IMR-90 (cell line): ENCODE measurements at places on chromosomes 6 and 20. TPM values are rescaled to one million over a fixed set of nuclear protein-coding genes. Genes with fewer than 3 reads are reported as not detected.
A peak's percentile ranks its signal among the peaks of the same experiment; 100 is the strongest.

DNA sequence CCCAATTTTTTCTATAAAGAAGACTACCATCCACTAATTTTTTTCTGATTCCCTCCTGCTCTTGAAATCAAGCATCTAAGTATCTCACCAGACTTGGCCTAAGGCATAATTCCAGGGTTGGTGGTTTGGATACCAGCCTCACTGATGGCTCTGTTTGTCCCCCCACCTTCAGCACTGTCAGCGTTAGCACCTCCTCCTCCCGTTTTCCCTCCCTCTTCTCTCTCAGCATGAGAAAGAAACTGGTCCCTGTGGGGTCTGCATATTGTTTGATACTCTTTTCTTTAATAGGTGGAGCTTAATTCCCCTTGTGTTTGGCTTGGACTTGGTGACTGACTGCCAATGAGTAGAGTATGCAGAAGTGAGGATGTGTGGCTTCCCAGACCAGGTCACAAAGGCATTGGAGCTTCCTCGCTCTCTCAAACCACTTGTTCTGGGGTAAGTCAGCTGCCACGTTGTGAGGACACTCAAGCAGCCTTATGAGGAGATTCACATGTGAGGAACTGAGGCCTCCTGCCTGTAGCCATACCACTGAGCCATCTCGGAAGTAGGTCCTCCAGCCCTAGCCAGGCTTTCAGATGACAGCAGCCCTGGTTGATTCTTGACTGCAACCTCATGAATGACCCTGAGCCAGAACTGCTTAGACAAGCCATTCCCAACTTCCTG is 65.2 kb downstream of the RIOK1 start:
- H3K27ac ChIP-seq, result no peak overlapping the region
- DNase-seq, result no peak
- H3K27me3 ChIP-seq, result no peaks in the 10 kb centered on the region
- no peaks in the 10 kb centered on the region for H3K4me1 ChIP-seq

The ZBTB12 gene
- 2.0 and 2.5 TPM in 2 replicates for total RNA-seq

The NAA20 gene
- total RNA-seq, result 35.7 and 59.7 TPM in 2 replicates

The KHDC1L gene
- 0.18 TPM in 1 of 2 replicates, not detected in the other for total RNA-seq

DNA sequence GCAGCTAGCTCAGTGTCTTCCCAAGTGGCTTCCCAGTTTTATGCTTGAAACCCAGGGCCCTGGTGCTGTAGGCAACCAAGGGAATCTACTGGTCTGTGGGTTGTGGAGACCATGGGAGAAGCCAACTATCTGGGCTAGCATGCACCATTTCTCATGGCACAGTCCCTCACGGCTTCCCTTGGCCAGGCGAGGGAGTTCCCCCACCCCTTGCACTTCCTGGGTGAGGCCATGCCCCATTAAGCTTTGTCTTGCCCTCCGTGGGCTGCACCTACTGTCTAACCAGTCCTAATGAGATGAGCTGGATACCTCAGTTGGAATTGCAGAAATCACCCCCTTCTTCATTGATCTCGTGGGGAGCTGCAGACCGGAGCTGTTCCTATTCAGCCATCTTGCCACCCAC is 1152.0 kb downstream of the KHDRBS2 start:
- no peak overlapping the region for H3K27ac ChIP-seq
- no peak for DNase-seq
- H3K36me3 ChIP-seq, result no peaks in the 10 kb centered on the region
- no peaks in the 10 kb centered on the region for H3K27me3 ChIP-seq
- H3K4me3 ChIP-seq, result no peak overlapping the region

- no peak overlapping the region for H3K27ac ChIP-seq
- H3K27me3 ChIP-seq, result no peaks in the 10 kb centered on the region
- H3K4me1 ChIP-seq, result peaks cover 1% of the 10 kb centered on the region; the same call in 1 of the 2 replicates
- no peaks in the 10 kb centered on the region for H3K36me3 ChIP-seq
- no peak for DNase-seq
- H3K4me3 ChIP-seq, result no peak overlapping the region
Measured at GRCh38 chr6:158388727-158389126, 76.5 kb downstream of the TULP4 start.

The FAM83B gene
- total RNA-seq, result under 0.01 and 0.18 TPM in 2 replicates

- peak overlapping the region; percentile 91 for H3K27ac ChIP-seq
- H3K4me1 ChIP-seq, result peaks cover 8% of the 10 kb centered on the region
- no peaks in the 10 kb centered on the region for H3K27me3 ChIP-seq
- peak overlapping the region; percentile 92 for H3K4me3 ChIP-seq
- H3K36me3 ChIP-seq, result peaks cover 20% of the 10 kb centered on the region
- peak; percentile 72 for DNase-seq
Measured at GRCh38 chr20:2840967-2841531, 504 bp downstream of the VPS16 start.

The PRL gene
- total RNA-seq, result not detected in 2 replicates

The CTCFL gene
- not detected in 2 replicates for total RNA-seq

DNA sequence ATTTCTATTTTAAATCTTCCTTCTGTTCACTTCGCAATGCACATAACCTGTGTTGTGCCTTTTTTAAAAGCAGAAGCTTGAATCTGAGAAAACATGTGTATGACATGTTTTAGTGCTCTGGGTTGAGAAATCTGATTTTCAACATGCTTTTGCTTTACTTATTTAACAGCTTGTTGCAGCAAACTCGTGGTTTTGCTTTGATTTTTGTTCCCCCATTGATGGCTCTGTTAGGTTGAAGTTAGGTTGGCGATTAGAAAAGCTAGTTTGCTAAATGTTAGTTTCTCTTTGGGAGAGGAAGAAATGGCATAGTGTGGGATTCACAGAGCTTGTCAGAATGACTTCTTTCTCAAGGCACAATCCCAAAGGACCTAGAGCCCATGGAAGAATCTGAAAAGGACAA is 170.8 kb downstream of the TMEM242 start:
- no peak overlapping the region for H3K4me3 ChIP-seq
- H3K4me1 ChIP-seq, result peaks cover 23% of the 10 kb centered on the region
- H3K27ac ChIP-seq, result no peak overlapping the region
- peaks cover 19% of the 10 kb centered on the region for H3K36me3 ChIP-seq
- no peaks in the 10 kb centered on the region for H3K27me3 ChIP-seq

DNA sequence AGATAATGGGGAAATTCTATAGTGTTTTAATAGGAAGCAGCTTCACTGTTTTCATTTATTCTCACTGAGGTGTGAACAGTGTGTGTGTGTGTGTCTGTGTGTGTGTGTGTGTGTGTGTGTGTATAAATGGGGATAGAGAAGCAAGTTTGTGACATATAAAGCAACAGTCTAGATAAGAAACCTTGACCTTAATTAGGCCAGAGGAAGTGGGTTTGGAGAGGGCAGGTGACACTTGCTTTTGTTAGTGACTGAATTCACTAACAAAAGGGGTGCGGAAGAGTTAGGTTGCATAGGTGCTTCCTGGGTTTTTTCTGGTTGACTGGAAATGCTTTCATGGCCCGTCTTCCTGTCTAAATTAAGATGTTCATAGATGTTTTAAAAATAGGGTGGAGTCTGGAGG is 515.7 kb upstream of the FLRT3 start:
- DNase-seq, result no peak
- H3K27me3 ChIP-seq, result no peaks in the 10 kb centered on the region
- no peaks in the 10 kb centered on the region for H3K36me3 ChIP-seq
- no peak overlapping the region for H3K27ac ChIP-seq

GRCh38 chr6:124356811-124357210 is 553.1 kb downstream of the NKAIN2 start:
- H3K27me3 ChIP-seq, result no peaks in the 10 kb centered on the region
- H3K27ac ChIP-seq, result no peak overlapping the region
- DNase-seq, result no peak
- no peak overlapping the region for H3K4me3 ChIP-seq
- H3K4me1 ChIP-seq, result no peaks in the 10 kb centered on the region

The KIAA0408 gene
- total RNA-seq, result 0.83 and 0.90 TPM in 2 replicates

DNA sequence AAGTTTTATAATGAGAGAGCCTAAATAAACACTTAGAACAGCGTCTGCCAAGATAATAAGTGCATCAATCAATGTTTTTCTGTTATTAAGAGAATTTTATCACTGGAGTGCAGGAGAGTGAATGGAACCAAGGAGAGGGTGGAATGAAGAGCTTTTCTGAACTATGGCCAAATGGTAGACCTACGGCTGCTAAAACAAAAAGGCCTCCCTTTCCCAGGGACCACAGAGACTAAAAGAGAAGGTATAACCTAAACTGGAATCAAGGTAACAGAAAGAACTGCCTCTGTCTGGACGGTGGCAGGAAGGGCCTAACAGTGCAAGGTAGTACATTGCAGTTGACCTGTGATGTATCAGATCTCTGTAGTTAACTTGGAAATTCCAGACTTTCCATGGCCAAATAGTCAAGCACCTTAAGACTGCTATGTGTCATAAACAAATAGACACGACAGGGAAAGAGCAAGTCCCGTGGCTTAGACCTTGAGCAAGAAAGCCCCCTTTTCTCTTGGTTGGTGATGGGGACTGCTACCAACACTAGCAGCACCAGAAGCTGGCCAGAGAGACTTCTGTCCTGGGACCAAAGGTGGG is 5.5 kb downstream of the CNKSR3 start:
- peaks cover 5% of the 10 kb centered on the region for H3K4me1 ChIP-seq
- DNase-seq, result no peak
- H3K36me3 ChIP-seq, result no peaks in the 10 kb centered on the region; the same call in 1 of the 2 replicates

GRCh38 chr20:43009532-43009931 is 180.2 kb downstream of the PTPRT start:
- H3K27me3 ChIP-seq, result no peaks in the 10 kb centered on the region
- no peak for DNase-seq
- no peak overlapping the region for H3K4me3 ChIP-seq

GRCh38 chr20:25040438-25040831 is 17.5 kb downstream of the ACSS1 start:
- H3K4me1 ChIP-seq, result peaks cover 7% of the 10 kb centered on the region; the same call in 1 of the 2 replicates
- no peak overlapping the region for H3K4me3 ChIP-seq
- peaks cover 12% of the 10 kb centered on the region for H3K27me3 ChIP-seq
- H3K36me3 ChIP-seq, result no peaks in the 10 kb centered on the region
- DNase-seq, result peak; percentile 78

The JPH2 gene
- total RNA-seq, result 0.54 and 0.83 TPM in 2 replicates

The SEMG1 gene
- total RNA-seq, result not detected in 2 replicates

The ANGPT4 gene
- total RNA-seq, result not detected in 2 replicates

GRCh38 chr6:169965657-169966311 is 214.4 kb downstream of the ERMARD start:
- no peak for DNase-seq
- H3K36me3 ChIP-seq, result no peaks in the 10 kb centered on the region
- no peaks in the 10 kb centered on the region for H3K4me1 ChIP-seq
- no peak overlapping the region for H3K4me3 ChIP-seq
- no peaks in the 10 kb centered on the region for H3K27me3 ChIP-seq
- H3K27ac ChIP-seq, result no peak overlapping the region

DNA sequence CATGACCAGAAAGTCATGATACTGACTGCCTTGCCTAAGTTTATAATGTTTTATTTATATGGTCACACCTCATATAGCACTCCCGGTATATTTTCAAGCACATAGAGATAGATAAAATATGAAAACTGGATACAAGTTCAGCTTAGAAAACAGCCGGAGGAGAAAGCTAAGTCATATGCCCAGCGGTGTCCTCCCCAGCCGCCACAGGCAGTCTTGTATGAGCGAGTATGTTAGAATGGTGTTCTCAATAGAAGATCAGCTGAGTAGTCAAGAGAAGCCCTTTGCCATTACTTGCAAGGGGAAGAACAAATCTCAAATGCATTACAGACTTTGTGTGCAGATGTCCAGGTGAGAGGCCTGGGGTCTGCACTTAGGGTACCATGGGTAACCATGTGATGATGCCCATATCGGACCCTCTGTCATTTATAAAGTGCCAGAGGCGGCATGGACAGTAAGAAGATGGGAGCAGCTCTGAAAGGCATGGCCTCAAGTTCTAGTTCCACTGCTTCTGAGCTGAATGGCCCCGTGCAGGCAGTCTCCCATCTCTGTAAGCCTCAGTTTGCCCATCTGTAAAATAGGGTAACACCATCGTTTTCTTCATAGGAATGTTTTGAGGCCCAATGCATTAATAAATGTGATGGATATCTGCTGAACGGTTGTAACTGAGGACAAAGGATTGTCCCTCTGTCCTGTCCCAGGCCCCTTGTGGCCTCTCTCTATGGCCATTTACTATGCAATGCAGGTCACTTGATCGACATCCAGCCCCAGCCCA is 195.7 kb upstream of the SNX9 start:
- no peak overlapping the region for H3K4me3 ChIP-seq
- no peaks in the 10 kb centered on the region; the same call in 1 of the 2 replicates for H3K4me1 ChIP-seq
- no peaks in the 10 kb centered on the region for H3K36me3 ChIP-seq
- DNase-seq, result no peak
- H3K27me3 ChIP-seq, result no peaks in the 10 kb centered on the region

The IP6K3 gene
- 0.18 and 0.28 TPM in 2 replicates for total RNA-seq

The WFDC12 gene
- not detected in 2 replicates for total RNA-seq

DNA sequence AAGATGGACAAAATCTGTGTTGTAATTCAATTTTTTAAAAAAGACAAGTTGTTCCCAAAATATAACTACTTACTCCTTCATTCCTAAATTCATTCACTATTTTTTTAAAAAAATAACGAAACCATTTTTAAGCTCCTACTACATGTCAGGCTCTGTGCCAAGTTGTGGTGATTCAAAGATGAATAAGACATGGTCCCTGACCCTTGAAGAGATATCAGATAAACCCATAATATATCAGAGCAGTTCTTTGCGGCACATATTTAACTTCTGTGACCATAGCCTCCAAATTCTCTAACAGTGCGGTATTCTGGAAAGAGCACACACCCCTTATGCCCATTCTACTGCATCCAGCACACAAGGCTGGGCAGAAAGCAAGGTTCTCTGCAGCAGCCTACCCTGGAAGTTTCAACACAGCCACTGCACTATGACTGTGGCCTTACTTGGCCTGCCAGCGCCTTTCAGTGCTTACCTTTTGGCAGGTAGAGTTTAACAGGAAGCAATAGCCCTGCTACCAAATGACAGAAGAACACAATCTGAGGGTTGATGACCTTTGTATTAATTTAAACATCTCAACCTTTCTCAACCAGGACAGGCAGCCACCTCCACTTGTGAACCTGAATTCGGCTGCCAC is 406.5 kb downstream of the BTBD9 start:
- H3K4me3 ChIP-seq, result no peak overlapping the region
- peak; percentile 51 for DNase-seq
- no peak overlapping the region for H3K27ac ChIP-seq

DNA sequence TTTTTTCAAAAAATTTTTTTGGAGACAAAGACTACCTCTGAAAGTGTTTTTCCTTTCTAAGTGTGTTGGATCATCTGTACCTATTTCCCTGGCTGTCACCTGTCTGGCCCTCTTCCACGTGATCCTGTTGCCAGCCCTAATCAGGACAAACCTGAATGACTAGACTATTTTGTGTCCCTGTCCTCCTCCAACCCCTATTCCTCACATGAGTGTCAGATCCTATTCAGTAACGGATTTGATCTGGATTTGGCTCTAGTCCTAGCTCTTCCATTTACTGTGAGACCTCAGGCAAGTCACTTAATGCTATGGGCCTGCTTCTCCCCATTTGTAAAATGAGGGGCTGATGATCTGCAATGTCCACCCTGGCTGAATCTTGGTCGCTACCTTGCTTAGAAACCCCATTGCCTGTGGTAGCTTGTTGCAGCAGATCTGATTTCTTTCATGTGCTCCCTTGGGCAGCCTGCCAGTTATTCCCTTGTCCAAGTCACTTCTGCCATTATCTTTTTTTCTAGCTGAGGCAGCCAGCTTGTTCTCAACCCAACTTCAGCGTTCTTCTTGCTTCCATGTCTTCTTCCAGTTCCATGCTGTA is 4.8 kb downstream of the PHF20 start:
- H3K4me3 ChIP-seq, result no peak overlapping the region
- peaks cover 10% of the 10 kb centered on the region for H3K4me1 ChIP-seq

The CDSN gene
- not detected in 2 replicates for total RNA-seq

The C20orf202 gene
- not detected in 2 replicates for total RNA-seq

- no peaks in the 10 kb centered on the region for H3K4me1 ChIP-seq
- no peaks in the 10 kb centered on the region; the same call in 1 of the 2 replicates for H3K27me3 ChIP-seq
- H3K27ac ChIP-seq, result no peak overlapping the region
- H3K36me3 ChIP-seq, result no peaks in the 10 kb centered on the region
- DNase-seq, result peak; percentile 37
Measured at GRCh38 chr6:131787079-131787478, 20.7 kb upstream of the ENPP1 start.
